ENCODE measurements at places on chromosomes 1 and 21. TPM values are rescaled to one million over a fixed set of nuclear protein-coding genes. Genes with fewer than 3 reads are reported as not detected.

- DNase-seq: peak; percentile 72
- H3K4me1 ChIP-seq: peaks cover 32% of the 10 kb centered on the region
- no peak overlapping the region for H3K4me3 ChIP-seq
- H3K36me3 ChIP-seq: peaks cover 7% of the 10 kb centered on the region
- H3K27ac ChIP-seq: peak overlapping the region; percentile 92
Observed at GRCh38 chr1:59692591-59692990, 122.2 kb upstream of the HOOK1 start.

DNA sequence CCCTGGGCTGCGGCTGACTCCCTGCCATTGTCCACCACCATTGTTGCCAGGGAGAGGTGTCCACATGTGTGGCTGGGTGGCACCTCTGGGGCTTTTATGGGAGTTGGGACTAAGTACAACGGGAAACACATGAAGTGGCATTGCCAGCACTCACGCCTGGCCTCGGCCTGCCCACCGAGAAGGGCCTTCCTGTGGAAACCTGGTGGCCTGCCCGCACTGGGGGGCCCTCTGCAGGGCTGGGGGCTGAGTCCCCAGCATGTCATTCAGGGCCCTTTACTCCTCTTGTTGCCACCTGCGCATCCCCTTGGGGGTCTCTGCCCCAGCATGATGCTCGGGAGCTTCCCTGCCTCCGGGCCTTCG is 35.5 kb upstream of the RUNX3 start:
- no peaks in the 10 kb centered on the region for H3K36me3 ChIP-seq
- H3K27me3 ChIP-seq: no peaks in the 10 kb centered on the region
- no peak for DNase-seq
- no peak overlapping the region for H3K4me3 ChIP-seq
- H3K4me1 ChIP-seq: peaks cover 16% of the 10 kb centered on the region
- no peak overlapping the region for H3K27ac ChIP-seq

GRCh38 chr1:168772428-168773060 is 43.5 kb upstream of the DPT start:
- H3K4me1 ChIP-seq: no peaks in the 10 kb centered on the region
- H3K4me3 ChIP-seq: no peak overlapping the region
- no peak overlapping the region for H3K27ac ChIP-seq
- no peaks in the 10 kb centered on the region for H3K27me3 ChIP-seq
- no peak for DNase-seq

DNA sequence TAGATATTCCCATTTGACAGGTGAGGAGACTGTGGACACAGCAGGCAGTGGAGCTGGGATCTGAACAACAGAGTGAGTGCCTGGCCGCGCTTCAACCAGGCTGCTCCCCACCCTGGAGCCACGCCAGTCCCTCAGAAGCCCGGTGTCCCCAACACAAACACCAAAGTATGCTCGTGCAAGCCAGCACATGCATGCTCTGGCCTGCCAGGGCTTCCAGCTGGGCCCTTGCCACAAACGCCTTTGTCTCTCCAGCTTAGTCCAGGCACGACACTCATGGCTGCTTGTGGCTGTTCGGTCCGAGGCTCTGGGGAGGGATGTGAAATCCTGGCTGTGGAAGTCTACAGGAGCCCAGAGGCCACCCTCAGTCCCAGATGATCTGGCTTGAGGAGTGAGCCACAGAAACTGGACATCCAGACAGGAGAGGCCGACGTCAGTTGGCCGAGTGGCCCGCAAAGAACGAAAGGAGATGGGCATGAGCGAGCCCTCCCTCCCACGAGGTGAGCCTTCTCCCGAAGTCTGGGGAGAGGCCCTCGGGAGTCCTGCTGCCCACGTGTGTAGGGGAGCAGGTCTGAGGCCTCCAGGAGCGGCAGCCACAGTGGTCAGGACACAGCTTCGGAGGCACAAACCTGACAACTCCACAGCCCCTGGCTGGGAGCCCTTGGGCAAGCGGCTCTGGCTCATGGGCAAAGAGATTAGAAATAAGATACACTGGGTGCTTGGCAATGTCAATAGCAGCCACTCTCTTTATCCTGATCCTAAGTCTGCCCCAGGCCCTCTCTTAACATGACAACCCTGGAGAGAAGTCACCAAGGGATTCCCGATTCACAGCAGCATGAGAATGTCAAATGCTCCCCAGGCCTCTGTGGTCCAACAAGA is 117.1 kb upstream of the IFFO2 start:
- H3K4me1 ChIP-seq: no peaks in the 10 kb centered on the region
- peaks cover 17% of the 10 kb centered on the region for H3K36me3 ChIP-seq

- H3K36me3 ChIP-seq: peaks cover 13% of the 10 kb centered on the region
- no peak overlapping the region for H3K4me3 ChIP-seq
- DNase-seq: no peak
- H3K27me3 ChIP-seq: peaks cover 22% of the 10 kb centered on the region
Observed at GRCh38 chr21:34261841-34262468, 101.9 kb upstream of the KCNE2 start.

GRCh38 chr1:17437260-17437579 is 2.3 kb downstream of the RCC2 start:
- no peaks in the 10 kb centered on the region for H3K36me3 ChIP-seq
- H3K27me3 ChIP-seq: peaks cover 9% of the 10 kb centered on the region
- H3K4me1 ChIP-seq: peaks cover 51% of the 10 kb centered on the region

B3GALT5 gene
- not detected for polyA plus RNA-seq

DNA sequence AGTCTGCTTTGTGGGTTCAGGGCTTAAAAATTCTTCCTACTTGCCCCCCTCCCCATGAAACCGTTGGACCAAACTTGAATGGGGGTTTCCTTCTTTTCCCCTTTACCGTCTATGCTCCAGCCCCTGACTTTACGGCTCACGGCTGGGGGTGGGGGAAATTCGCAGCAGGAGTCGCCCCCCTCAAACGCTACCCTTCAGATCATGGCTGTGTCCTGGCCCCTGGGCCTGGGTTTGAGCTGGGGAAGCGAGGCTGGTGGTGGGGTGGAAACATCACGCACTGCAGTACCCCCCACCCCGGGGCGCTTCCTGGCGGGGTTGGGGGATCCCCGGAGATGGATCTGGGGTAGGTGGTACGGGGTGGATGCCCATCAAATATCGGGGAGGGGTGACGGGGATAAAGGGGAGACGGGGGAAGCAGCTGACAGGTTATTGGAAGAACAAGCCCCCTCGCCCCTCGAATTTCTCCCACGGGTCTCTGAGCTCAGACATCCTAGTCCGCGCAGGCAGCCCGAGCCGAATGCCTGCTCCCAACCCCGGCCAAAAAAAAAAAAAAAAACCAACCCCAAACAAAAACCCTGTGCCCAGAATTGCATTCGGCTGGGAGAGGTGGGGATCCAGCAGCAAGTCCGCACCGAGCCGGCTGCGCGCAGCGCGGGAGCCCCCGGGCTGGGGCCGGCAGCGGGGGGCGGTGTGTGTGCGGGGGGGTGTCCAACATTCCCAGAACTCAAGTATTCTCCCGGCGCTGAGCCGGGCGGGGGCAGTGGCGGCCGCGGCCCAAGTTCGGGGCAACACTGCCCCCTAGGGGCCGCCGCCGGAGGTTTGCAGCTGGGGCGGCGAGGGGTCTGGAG is 59.0 kb upstream of the ACOT11 start:
- peak; percentile 76 for DNase-seq
- peaks cover 47% of the 10 kb centered on the region for H3K4me1 ChIP-seq

Data from naive B cell (primary cell).